ENCODE measurements at places on chromosomes 7 and 10.

DNA sequence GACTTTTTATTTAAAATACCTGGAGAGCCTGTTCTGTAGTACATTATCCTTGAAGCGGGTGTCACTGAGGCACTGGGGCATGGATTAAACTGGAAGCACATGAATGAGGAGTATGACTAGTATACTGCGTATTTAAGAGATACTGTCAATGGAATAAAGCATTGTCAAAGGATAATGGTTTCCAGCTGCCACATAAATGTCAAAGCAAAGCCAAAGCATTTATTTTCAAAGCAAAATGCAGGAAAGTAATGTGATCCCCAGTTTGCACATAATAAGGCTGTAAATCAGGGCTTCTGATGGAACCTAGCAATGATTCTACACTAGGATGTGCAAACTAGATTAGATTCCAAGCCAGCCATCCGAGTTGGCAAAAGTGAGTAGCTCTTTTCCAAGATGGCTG is 240.1 kb downstream of the POU6F2 start:
- no peak for DNase-seq

DNA sequence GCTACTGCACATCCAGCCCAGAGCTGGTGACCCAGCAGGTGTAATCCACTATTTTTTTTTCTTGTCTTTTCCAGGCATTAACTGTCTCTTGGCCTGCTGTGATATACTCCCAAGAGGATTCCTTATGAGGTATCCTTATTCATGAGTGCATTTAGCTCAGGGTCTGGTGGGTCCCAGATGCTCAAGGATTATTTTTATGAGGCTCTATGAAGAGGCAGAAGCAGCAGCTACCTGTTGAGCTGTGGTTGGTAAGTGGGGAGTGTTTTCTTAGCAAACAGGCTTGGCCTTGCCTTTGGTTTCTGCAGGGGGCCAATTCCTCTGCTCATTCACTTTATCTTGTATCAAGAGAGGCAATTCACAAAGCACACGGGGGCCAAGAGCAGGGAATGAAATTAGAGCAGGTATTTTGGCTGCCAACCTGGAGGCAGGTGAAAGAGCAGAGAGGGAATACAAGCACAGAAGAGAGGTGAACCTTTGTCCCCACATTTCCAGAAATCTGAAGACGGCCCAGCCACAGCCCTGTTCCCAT is 221.6 kb downstream of the TMEM178B start:
- no peak for DNase-seq

DNA sequence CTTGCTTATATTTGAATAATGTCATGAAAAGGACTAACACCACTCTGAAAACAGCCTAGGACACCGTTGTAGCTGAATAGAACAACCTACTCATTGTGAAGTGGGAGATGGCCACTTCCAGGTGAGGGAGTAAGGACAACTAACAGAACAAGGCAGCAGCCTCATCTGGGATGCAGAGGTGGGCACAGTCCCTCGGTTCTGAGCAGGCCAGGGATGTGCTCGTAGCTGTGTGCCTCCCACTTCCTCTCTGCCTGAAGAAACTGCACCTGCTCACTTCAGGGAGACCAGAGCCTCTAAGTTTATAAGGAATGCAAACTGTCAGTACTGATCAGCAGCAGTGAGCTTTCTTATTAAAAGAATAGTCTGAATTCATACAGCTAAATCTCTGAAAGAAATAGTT is 2.5 kb downstream of the VSTM4 start:
- no peak for DNase-seq

DNA sequence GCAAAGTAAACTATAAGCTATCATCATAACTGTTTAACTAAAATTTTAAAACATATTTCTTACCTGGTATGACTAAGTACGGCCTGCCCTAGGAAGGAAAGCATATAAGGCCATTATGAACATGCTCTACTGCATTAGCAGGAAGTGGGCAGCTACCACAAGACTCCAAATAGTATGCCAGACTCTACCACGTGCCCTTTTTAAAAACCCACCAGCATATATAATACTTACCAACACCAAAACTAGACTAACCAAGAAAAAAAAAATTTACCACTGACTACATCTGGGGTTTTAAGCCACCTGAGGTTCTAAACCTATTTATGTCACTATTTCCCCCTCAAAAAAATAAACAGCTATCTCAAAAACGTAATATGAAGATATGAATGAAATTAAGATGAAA is 30.1 kb downstream of the NUDCD3 start:
- DNase-seq: peak; percentile 88

- DNase-seq: no peak
Observed at GRCh38 chr7:19561121-19561805, 147.6 kb downstream of the POLR1F start.

DNA sequence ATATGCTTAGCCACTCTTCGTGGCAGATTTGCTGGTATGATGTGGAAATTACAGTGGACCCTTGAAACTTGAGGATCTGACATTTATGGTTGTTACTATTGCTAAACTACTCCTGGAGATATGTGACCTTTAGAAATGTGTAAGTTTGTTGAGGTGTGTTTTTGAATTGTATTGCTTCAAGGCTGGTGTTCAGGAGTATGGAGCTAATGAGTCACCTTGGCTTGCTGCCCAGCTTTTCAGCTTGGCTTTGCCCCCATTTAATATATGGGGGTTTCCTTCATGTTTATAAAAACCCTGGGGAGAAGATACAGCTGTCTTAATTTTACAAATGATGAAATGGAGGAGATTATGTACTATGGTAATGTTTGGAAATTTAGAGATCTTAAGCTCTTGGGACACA is 11.6 kb downstream of the HBP1 start:
- DNase-seq: no peak

DNA sequence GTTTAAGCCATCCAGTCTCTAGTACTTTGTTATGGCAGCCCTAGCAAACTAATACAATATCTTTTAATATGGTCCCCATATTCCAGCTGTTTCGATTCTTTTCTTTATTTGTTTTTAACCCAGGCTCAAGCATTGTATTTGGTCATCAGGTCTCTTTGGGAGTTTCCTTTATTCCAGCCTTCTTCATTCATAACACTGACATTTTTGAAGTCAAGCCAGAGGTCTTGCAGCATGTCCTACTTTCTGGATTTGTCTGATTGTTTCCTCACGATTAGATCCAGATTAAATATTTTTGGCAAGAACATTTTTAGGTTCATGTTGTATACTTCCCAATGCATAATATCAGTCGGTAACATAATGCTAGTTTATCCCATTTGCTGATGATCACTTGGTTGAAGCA is 11.8 kb downstream of the SLC25A13 start:
- DNase-seq: no peak

DNA sequence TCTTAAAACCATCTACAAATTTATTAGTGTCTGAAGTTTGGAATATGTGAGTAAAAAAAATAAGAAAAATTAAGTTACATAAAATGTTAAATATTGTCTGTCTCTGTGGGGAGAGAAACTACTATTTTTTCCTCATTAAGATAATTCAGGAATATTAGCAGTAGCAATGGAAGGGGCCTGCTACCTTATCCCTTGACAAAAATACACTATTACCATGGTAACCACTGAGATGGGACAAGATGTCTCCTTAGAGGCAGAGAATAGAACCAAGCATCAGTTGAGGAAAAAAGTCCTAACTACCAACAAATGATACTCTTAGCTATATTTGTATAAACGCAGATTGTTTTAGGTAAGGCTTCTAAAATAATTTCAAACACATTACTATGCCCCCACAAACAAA is 150.7 kb upstream of the LSM8 start:
- no peak for DNase-seq

GRCh38 chr10:49441488-49442476 is 45.9 kb upstream of the DRGX start:
- no peak for DNase-seq

GRCh38 chr7:42227541-42227935 is 9.5 kb downstream of the GLI3 start:
- peak; percentile 61 for DNase-seq

GRCh38 chr7:99461221-99461620 is 4.7 kb downstream of the ATP5MF start:
- no peak for DNase-seq

GRCh38 chr10:129605986-129606518 is 139.0 kb downstream of the MGMT start:
- DNase-seq: no peak

DNA sequence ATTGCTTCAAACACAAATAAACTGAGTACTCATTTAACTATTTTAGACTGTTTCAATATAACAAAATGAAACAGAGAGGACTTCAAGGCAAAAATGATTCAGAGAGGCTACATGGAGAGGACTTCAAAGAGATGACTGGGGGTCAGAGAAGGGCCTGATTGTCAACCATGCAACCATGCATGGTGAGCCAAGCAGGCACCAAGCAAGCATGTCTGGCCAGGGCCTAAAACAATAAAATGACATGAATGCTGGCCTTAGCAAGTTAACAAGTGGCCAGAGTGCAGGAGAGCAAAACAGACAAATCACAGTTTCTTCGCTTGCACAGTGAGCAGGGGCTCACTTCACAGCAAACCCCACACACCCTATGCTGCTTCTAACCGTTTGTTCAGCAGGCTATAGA is 356.5 kb upstream of the MTPN start:
- no peak for DNase-seq

DNA sequence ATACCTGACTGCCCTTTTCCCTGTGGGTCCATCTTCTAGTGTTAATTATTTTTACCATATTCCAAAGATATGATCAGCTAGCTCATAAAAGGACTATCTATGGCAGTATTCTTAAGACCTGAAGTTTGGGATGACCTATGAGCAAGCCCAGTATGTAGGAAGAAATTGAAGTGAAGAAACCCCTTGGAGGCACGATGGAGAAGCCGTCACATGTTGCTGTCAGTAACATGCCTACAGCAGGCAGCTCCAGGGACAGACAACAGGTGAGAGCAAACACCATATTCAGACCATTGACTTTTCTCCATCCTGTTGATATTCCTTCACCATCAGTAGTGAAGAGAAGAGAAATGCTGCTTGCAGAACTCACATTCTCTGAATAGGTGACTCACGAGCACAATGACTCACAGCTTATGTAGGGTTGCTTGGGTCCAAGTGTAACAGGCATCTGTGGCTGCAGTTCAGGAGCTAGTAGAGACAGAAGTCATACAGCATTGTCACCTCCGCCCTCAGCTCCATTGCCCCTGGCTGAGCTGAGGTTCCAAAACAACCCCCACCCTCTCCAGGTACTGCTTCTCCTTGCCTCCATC is 8.4 kb upstream of the LYZL2 start:
- DNase-seq: no peak

DNA sequence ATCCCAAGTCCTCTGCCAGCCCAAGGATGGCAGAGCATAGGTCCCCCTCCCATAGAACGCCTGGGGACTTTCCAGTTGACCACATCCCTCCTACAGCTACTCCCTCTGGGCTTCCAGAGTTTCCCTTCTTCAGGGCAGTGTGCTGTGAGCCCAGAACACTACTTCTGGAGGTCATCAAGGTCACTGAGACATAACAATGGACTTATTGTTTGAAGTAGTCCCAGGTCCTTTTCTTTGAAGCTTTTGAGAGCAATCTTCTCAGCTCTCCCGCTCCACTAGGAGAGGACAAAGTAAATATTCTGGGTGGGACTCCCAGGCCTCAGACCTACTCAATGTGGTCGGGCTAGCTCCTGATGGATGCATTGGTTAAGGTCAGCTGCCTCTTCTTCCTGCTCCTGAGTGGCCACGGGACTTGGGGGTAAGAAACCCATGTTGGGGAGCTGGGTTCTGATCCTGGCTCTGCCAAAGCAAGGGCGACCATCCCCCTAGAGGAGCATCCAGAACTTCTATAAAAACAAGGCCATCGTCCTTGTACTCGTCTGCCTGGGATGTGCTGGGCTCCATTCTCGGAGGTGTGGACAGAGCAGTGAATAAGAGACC is 83.5 kb upstream of the DDC start:
- no peak for DNase-seq

DNA sequence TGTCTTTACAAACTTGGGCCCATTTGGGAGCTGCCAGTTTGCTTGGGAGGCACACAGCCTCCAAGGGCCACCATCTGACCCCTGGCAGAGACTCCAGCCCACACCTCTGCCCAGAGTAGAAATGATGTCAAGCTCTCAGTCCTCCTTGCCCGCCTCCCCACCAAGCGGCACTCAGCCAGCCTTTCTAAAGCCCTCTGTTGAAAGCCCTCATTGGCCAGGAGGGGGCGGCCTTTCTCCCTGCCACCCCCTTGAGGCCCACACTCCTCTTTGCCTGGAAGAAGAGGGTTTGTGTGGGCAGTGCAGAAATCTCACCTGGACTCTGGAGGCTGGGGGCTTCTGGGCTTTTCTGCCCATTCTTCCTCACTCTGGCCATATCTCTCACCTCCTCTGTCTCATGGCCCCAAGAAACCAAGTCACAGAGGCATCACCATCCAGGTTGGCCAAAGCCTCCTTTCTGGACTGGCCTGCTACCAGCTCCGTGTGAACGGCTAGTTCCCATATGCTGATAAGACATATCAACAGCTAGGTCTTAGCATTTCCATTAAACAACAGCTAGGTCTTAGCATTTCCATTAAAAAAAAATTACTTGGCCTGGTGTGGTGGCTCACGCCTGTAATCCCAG is 36.1 kb downstream of the UBTD1 start:
- DNase-seq: peak; percentile 66

GRCh38 chr7:96322847-96323461 is 1.1 kb upstream of the SLC25A13 start:
- DNase-seq: no peak

- DNase-seq: no peak
Observed at GRCh38 chr10:103333934-103334520, 16.9 kb downstream of the PCGF6 start.

- DNase-seq: no peak
Observed at GRCh38 chr7:110877016-110877415, 213.9 kb upstream of the LRRN3 start.

GRCh38 chr10:11080564-11080984 is 62.9 kb downstream of the CELF2 start:
- DNase-seq: no peak

DNA sequence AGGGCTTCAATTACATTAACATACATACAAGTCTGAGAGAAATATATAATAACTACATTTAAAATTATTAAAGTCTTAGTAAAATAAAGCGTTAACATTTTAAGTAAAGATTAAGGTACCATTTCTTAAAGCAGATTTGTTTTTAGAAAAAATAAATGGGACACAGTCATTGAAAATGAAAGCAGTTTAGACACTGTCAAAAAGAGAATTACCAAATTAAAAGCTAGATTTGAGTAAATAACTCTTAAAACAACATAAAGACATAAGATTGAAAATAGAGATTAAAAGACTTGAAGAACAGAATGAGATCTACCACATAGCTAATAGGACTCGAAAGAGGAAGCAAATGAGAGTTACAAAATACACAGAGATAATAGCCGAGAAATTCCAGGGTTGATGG is 562.2 kb upstream of the FOXK1 start:
- no peak for DNase-seq
